ENCODE measurements at places on chromosomes 3 and 15.
A peak's percentile ranks its signal among the peaks of the same experiment; 100 is the strongest.

DNA sequence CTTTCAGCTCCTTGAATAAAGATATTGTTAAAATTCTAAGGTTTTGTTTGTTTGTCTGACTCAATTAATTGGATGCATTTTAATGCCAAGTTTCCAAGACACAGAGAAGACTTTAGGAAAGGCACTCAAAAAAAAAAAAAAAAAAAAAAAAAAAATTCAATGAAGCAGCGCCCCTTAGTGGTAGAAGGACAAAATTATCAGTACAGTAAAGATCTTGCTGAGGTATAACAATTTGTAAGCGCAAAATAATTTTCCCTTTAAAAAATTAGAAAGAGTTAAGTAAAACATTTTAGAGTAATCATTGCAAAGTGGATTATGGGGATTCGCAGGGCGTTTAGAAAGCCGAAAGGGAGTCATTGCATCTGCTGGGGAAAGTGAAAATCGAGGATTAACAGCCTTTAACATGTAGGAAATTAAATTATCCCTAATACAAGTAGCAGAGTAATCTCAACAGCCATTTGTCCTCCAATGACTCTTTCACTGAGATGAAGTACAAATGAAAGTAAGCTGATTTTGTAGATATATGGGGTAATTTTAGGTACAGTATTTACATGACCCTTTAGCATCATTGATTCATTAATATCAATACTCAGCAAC is 5.8 kb upstream of the DIS3L start:
- DNase-seq = peak; percentile 98

DNA sequence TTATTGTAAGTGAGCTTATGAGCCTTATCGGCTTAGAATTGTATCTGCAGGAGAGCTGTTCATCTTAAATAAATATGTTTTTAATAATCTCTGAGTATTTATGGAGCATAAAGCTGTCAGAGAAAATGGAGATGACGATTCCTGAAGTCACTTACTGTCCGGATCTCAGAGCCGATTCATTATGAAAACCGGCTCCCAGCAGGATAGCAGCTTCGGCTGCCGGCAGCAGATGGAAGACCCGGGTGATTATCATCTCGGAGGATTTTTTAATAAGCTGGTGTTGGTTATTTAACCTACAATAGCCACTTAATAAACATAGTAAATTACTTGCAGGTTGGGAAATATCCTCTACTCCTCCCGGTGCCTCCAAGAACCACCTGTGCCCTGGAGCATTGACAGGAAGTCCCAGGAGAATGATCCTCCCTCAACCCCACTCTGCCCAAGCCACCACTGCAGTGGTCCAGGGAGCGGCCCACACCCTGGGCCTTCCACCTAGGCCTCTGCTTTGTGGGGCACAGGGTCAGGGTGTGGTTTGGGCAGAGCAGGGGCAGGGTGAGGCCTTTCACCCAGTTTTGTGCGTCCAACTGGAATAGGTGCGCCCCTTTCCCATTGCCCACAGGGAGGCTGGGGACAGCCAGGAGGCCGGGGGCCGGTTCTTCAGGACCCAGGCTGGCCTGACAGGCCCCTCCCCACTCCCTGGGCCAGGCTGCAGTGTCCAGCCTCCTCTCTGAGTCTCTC is 42.2 kb upstream of the PRR23E start:
- DNase-seq = peak; percentile 69

- no peak for DNase-seq
These were observed 312.5 kb downstream of the ZNF621 start for GRCh38 chr3:40837300-40837699.

DNA sequence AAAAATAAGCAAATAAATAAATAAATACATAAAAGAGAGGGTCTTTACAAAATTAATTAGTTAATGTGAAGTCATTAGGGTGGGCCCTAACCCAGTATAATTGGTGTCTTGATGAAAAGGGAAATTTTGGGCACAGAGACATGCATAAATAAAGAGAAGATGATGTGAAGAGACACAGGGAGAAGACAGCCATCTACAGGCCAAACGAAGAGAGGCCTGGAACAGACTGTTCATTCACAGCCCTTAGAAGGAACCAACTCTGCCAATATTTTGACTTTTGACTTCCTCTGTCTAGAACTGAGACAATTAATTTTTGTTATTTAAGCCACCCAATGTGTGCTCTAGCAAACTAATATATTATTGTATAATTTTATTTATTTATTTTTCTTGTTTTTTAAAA is 29.6 kb upstream of the SELENOK start:
- DNase-seq = peak; percentile 24

- DNase-seq = peak; percentile 35
These were observed 14.1 kb downstream of the ACOX2 start for GRCh38 chr3:58522759-58523425.

DNA sequence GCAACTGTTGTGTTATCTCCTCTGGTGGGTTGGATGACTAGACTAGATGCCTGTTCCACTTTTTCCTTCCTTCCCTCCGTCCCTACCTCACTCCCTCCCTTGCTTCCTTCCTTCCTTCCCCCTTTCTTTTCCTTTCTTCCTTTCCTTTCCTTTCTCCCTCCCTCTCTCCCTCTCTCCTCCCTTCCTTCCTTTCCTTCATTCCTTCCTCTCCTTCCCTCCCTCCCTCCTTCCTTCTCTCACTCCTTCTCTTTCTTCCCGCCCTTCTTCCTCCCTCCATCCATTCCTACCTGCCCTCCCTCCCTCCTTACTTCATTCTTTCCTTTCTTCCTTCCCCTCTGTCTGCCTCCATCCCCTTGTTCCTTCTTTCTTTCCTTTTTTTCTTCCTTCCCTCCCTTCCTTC is 1045.3 kb downstream of the OTOL1 start:
- DNase-seq = no peak

GRCh38 chr3:140906785-140907184 is 34.9 kb upstream of the SLC25A36 start:
- DNase-seq = no peak

DNA sequence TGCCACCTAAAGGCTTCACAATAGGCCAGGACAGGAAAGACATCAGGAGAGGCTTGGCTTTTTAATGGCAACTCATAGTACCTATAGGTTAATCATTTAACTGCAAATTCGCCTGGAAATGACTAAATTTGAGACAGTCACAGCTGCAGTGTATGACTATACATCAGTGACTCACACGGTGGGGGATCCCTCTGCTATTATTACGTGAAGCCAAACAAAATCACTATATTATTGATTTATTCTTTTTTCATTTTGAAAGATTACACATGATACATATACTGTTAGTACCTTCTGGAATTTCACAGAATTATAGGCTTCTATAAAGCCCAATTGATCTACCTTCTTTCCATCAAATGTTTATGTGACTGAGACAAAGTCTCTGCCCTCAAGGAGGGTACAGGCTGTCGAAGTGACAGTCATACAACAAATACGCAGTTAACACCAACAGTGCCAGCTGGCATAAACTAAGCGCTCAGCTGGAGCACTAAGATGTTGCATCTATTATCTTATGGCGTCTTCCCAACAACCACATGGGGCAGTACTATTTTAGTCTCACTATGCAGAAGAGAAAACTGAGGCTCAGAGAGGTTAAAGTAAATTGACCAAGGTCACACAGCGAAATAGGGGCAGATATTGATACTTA is 82.0 kb upstream of the LMOD3 start:
- DNase-seq = no peak

GRCh38 chr3:468172-468571 is 271.6 kb downstream of the CHL1 start:
- DNase-seq = peak; percentile 9

DNA sequence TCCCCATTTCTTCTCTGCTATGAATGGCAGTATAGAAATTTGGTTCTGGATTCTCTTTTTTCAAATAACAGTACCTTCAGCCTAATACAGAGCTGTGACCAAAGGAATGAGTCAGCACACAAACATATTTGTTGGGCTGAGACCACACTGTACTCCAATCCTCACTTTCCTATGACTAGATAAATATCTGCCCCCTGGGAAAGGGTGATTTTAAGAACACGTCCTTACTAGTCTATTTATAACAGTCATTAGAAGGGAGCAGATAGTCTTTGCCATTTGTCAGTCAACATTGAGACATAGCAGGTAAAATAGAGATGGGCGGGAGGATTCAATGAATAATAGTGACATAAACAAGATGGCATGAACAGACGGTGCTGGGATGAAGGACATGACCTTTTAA is 461.3 kb downstream of the MCTP2 start:
- no peak for DNase-seq

- no peak for DNase-seq
These were observed 33.9 kb downstream of the FSD2 start for GRCh38 chr15:82771789-82772607.

- DNase-seq = no peak
These were observed 234.1 kb upstream of the FEZF2 start for GRCh38 chr3:62607287-62608029.

DNA sequence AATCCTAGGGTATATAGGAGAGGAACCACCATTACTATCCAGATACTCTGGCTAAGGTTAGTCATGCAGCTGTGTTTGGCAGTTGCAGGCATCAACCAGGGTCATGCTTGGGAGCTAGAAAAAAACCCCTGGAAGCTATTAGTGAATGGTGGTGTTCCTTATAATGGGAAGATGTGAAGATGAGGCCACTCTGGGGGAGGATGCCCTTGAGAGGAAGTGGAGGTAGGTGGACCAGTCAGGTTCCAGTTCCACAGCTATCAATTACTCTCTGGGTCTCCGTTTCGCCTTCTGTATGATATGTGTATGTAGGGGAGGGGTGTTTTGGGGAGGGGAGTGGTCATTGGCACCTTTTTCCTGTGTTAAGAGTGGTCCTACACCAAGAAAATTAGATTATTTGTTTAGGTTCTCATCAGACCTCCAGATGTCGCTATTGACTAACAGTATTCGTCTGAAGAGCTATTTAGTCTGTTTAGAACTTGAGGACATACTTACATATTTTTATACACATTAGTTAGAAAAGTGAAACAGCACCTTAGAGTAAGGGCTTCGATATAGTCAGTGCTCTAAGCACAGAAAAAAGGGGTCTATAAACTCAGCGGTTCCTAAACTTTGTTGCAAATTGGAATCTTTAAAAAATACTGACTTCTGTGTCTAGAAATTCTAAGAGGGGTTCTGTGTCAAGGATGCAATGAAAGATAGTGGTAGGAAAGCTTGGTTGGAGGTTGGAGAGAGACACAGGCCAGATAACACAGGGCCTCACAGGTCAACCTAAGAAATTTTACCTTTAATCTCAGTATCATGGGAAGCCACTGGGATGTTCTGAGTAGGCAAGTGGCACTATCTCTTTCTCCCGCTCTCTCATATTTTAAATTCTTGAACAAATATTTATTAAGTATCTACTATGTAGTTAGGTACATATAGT is 9.1 kb upstream of the HPS3 start:
- peak; percentile 79 for DNase-seq

DNA sequence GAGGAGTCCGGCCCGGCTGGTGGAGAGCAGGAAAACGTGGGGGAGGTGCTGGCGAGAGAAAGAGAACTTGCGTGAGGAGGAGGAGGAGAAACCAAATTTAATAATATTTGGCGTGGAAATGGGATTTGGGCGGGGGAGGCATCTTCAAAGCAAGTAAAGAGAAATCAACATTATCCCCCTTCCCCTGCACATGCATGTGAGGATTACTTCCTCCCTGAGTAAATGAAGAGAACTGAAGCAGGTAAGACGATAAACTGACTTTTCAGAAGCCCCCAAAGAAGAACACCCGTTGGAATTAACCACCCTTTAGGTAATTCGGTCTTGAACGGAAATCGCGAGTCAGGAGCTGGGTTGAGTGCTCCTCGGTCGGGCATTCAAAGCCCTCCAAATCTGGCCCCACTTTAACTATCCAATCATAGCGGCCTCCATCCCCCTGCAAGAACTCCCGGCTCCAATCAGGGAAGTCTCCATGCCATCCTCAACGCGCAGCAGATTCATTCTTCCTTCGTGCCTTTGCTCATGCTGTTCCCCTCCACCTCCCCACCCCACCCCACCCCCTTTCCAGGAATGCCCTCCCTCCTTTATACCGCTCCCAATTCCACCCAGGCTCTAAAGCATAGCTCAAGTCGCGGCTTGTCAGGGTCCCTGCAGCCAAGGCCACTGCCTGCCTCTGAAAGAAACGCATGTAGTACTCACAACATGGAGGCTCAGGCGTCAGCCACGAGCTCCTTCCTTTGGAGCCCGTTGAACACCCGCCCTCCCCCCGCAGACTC is 545 bp upstream of the RFX7 start:
- peak; percentile 96 for DNase-seq

GRCh38 chr15:95664450-95664849 is 666.0 kb upstream of the NR2F2 start:
- DNase-seq = no peak
